ENCODE measurements at places on chromosomes 3 and 15.

DNA sequence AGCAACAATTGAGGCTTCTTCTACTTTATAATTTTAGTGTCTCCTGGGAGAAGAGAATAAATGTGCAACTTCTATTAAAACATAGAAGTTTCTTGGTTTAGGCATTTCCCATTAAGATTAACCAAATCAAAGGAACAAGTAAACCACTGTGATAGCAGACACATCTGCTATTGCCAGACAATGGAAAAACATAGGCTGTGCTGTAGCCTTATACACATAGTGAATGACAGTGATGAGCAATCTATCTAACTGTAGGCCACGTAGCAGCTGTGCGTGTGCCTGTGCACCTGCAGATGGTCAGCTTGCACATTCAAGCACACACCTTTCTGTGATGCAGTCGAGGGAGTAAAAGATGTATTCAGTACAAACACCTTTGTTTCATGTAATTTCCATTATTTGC lies 32.7 kb downstream of the GNB4 start:
- no peak for DNase-seq

- no peak for DNase-seq
These were observed 192.8 kb upstream of the TBC1D5 start for GRCh38 chr3:17935222-17935621.

- no peak for DNase-seq
These were observed 145.5 kb downstream of the UACA start for GRCh38 chr15:70617911-70618287.

DNA sequence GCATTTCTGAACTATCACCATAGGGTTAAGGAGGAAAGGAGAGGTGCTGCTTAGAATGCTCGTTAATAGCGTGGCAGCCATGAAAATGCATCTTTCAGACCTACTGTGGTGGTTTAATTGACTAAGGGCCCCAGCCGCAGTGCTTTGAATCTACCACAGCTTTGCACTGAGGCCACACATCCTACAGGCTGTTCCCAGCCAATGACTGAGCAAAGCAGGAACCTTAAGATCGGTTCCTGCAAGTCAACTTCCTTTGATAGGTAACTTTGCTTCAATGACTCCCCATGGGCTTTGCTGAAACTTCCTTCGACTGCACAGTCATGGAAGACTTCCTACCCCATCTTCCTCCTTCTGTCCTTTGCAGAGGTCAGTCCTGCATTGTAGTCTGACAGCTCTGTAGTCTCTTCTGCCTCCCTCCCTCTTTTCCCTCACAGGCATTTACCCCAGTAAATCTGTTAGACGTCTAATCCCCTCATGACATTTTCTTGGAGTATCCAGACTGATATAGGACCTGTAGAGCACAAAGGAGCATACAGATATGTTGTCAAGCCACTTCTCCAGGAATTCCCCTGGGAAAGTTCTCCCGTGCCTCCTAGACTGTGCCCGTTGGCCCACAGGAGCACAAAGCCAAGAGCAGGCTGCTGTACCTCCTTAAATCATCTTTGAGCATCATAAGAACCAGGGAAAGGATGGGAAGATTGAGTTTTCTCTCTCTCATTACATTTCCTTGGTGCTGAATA lies 2.6 kb upstream of the BCL2A1 start:
- DNase-seq: no peak

DNA sequence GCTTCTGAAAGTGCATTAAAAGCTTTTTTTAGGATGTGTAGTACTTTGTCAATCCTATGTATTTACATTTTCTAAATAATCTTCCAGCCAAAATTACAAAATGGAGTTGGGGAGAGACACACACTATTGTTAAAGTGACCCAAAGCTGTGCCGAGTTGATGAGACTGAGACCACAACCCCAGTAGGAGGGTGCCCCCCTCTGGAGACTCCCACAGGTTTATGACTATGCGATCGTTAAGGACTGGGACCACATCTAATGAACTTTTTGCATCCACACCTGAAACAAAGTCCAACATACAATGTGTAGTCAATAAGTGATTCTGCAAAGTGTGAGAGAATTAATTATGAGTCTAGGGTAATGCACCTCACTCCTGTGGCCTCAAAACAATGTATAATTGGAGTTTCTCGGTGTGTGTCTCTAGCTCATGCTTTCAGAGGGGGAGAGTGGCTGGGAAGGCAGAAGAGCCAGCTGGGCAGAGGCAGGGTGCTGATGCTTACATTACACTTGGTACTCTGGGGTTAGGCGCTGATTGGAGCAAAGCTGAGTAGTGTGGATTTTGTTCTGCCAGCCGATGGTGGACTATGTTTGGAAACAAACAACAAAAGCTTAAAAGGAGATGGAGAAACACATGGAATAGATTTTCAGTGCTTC lies 102.8 kb downstream of the KCNH8 start:
- no peak for DNase-seq

DNA sequence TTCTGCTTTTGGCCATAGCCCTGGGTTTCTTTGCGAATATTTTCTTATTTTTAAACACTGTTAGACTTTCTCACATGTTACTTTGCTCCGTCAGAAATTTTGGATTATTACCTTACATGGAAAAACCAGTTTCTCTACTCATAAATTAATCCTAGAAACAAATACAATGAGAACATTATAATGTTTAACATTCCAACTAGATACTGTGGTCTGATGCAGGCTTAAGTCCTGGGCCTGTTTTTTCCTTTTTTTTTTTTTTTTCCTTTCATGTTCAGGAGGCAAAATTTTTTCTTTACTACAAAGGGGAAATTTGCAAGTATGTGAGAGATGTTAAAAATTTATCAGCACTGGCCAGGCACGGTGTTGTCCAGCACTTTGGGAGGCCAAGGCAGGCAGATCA lies 28.9 kb downstream of the POPDC2 start:
- no peak for DNase-seq

- peak; percentile 36 for DNase-seq
These were observed 96.2 kb upstream of the PLCL2 start for GRCh38 chr3:16788440-16789056.
